Central memory CD8-positive, alpha-beta T cell (primary cell): ENCODE measurements at places on chromosomes 1 and 21.

DNA sequence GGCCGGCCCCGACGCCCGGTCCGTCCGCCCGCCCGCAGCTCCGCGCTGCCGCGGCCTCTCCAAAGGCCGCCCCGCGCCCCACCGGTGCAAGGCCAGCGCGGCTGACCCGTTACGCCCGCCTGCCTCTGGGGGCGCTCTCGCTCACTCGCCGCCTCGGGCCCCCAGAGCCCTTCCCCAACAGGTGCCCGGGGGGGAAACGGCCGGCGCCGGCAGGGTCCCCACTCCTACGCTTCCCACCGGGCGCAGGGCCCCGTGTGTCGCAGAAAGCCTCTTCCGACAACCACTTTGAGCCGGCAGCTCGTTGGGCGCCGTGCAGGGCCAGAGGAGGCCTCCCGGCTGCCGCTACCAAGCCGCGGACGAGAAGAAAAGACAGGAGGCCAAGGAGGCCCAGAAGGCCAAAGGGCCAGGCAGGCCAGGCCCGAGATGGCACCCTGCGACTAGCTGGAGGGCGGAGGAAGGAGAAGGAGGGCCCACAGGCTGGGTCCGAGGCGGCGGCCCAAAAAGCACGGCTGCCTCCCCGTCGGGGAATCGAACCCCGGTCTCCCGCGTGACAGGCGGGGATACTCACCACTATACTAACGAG, 64.9 kb upstream of the FCGR2A start:
- H3K4me3 ChIP-seq = peak overlapping the region; percentile 80
- peaks cover 9% of the 10 kb centered on the region for H3K36me3 ChIP-seq
- peak overlapping the region; percentile 72 for H3K27ac ChIP-seq
- peaks cover 9% of the 10 kb centered on the region for H3K4me1 ChIP-seq

GRCh38 chr1:57254022-57254421, 169.8 kb downstream of the DAB1 start:
- no peak overlapping the region for H3K27ac ChIP-seq
- H3K27me3 ChIP-seq = no peaks in the 10 kb centered on the region
- no peak for DNase-seq
- no peaks in the 10 kb centered on the region for H3K4me1 ChIP-seq
- no peak overlapping the region for H3K4me3 ChIP-seq

DNA sequence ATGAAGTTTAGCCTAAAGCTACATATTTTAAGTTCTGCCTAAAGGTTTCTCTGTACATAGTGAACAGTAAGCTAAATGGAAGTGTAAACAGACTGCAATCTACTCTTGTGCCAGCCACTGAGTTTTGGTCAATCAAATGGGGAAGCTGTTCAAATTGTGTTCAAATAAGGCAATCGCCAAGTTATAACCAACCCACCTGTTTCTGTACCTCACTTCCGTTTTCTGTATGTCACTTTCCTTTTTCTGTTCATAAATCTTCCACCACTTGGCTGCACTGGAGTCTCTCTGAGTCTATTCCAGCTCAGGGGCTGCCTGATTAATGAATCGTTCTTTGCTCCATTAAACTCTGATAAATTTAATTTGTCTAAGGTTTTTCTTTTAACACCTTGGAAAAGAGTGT, 10.8 kb upstream of the THEM4 start:
- peaks cover 1% of the 10 kb centered on the region for H3K36me3 ChIP-seq
- H3K4me1 ChIP-seq = peaks cover 4% of the 10 kb centered on the region
- no peak overlapping the region for H3K4me3 ChIP-seq
- H3K27ac ChIP-seq = no peak overlapping the region
- H3K27me3 ChIP-seq = no peaks in the 10 kb centered on the region

- no peak overlapping the region for H3K4me3 ChIP-seq
- no peaks in the 10 kb centered on the region for H3K4me1 ChIP-seq
- no peaks in the 10 kb centered on the region for H3K36me3 ChIP-seq
Observed at GRCh38 chr1:13584876-13585611, 1.4 kb downstream of the PDPN start.

- no peak overlapping the region for H3K27ac ChIP-seq
- DNase-seq = no peak
- H3K27me3 ChIP-seq = no peaks in the 10 kb centered on the region
Observed at GRCh38 chr1:215156232-215156631, 73.7 kb downstream of the KCNK2 start.

- DNase-seq = no peak
- H3K27me3 ChIP-seq = no peaks in the 10 kb centered on the region
- H3K4me3 ChIP-seq = no peak overlapping the region
- peak overlapping the region; percentile 99 for H3K27ac ChIP-seq
Observed at GRCh38 chr1:167373398-167373797, 144.9 kb downstream of the CD247 start.

DNA sequence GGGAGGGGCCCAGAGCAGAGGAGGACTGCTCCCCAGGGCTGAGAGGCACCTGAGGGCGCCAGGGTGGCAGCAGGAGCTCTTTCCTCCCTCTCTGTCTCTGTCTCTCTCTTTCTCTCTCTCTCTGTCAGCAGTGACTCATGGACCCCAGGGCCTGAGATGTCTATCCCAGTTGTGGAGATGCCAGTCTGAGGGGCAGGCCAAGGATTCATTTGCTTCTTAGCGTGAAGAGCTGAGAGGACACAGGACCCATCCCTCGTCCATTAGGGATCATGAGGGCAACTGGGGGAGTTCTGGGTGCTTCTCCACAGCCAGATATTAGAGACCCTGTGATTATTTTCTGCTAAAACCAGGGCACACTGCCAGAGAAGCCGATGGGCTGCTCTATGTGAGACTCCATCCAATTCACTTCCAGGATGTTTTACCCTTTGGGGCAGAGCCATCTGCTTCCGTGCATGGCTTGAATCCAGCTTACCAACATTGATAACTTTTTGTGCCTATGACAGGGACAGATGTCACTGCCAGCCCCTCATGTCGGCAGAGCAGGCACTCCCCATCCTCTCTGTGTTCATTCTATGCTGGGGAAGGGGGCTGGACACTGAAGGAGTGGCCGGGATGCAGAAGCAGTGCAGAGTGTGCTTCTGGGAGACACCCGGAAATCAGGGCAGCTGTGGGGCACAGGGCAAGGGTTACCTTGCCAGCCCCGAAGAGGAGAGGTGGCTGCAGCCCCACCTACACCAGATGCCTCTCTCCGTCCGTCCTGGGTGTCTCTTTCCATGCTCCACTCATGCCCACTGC, 4.1 kb upstream of the PCBP3 start:
- H3K4me3 ChIP-seq = no peak overlapping the region
- no peaks in the 10 kb centered on the region for H3K4me1 ChIP-seq
- peaks cover 2% of the 10 kb centered on the region for H3K27me3 ChIP-seq
- no peak overlapping the region for H3K27ac ChIP-seq

GRCh38 chr1:226029093-226029496, 30.0 kb upstream of the SDE2 start:
- H3K4me3 ChIP-seq = no peak overlapping the region
- no peak for DNase-seq
- H3K4me1 ChIP-seq = no peaks in the 10 kb centered on the region
- H3K36me3 ChIP-seq = no peaks in the 10 kb centered on the region
- no peak overlapping the region for H3K27ac ChIP-seq
- H3K27me3 ChIP-seq = no peaks in the 10 kb centered on the region

GRCh38 chr21:34279883-34280282, 83.9 kb upstream of the KCNE2 start:
- no peak for DNase-seq
- peaks cover 17% of the 10 kb centered on the region for H3K27me3 ChIP-seq
- H3K4me3 ChIP-seq = no peak overlapping the region

DNA sequence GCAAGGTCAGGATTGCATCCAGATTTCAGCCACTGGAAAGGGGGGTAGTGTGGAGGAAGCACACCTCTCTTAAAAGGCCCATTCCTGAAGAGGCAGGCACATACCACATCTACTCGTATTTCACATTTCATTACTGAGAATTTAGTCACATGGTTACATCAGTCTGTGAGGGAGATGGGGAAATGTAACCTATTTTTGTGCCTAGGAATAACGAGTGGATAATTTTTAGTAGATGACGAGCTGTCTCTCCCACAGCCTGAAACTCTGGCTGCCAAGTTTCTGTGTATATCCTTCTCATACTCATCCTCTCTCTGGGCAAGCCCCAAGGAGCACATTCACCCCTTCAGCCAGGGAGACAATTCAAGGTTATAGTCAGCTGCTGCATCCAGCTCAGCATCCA, 10.3 kb upstream of the C21orf91 start:
- no peaks in the 10 kb centered on the region for H3K27me3 ChIP-seq
- no peaks in the 10 kb centered on the region for H3K4me1 ChIP-seq
- H3K36me3 ChIP-seq = peaks cover 2% of the 10 kb centered on the region
- H3K27ac ChIP-seq = no peak overlapping the region
- H3K4me3 ChIP-seq = no peak overlapping the region

DNA sequence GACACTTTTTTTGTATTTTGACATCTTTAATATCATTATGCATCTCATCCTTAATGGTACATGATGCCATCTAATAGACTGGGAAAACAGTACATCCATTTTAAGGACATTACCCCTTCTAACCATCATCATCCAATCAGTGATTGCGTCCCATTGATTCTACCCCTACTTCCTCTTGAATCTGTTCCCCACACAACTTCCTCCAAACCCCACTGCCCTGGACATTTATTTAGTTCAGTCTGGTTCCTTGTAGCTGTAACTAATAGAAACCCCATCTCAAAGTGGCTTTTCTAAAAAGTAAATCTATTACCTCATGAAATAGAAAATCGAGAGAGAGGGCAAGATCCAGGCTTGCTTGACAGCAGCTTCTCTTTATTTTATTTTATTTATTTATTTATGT, 2.1 kb upstream of the ITLN1 start:
- no peak overlapping the region for H3K4me3 ChIP-seq
- H3K36me3 ChIP-seq = no peaks in the 10 kb centered on the region
- no peaks in the 10 kb centered on the region for H3K4me1 ChIP-seq

DNA sequence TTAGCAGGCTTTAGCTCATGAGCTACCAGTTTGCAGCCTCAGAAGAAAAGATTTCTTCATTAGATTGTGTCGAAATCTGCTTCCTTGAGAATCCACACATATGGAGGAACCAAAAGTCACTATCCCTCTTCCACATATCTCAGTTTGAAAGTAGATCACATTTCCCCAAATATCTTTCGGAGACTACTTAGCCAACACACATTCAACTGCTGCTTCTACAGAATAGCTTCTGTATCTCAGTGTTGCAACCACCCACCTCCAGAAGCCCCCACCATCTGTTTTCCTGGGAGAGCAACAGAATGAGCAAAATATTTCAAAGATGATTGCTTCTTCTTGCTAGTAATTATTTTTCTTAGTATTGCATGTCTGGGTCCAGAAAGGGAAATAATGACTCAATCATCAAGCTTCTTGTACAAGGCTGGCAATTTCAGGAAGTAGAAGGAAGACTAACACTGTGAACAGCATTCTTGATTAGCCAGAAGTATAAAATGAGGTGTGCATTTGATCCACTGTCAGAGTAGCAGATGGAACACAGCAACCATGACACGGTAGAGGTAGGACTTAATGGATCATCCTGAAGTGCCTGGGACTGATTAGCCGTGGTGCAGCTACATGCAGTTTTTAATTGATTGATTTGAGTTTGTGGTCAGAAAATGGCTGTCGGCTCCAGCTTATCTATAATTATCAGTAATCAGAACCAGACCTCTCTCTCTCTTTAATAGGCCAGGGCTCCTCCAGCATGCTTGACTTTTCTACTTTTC, 24.9 kb downstream of the ZC3H11B start:
- H3K36me3 ChIP-seq = no peaks in the 10 kb centered on the region
- H3K27ac ChIP-seq = no peak overlapping the region
- DNase-seq = no peak
- H3K27me3 ChIP-seq = no peaks in the 10 kb centered on the region
- no peak overlapping the region for H3K4me3 ChIP-seq

- DNase-seq = no peak
- H3K27ac ChIP-seq = no peak overlapping the region
- H3K4me3 ChIP-seq = no peak overlapping the region
- no peaks in the 10 kb centered on the region for H3K27me3 ChIP-seq
Observed at GRCh38 chr1:88695781-88696180, 11.7 kb downstream of the PKN2 start.

DNA sequence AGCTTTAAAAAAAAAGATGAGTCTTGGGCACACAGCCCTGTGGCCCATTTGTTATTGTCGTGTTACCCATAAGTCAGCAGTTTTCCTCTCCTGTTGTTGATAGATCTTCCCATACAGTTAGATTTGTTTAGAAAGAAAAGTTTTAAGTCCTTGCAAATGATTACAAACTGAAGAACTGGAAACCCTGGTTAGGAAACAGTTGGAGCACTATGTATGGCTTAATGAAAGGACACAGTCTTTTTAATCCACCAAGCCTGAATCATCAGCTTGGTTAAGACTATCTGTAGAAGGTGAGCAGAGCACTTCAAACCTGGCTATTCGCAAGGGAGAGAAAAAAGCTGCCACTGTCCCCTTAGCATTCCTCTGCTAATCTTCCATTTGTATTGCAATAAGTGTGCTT, 241.0 kb downstream of the DISC1 start:
- no peak for DNase-seq
- no peaks in the 10 kb centered on the region for H3K27me3 ChIP-seq
- no peaks in the 10 kb centered on the region for H3K36me3 ChIP-seq

GRCh38 chr1:154445040-154445472, 39.9 kb downstream of the IL6R start:
- no peaks in the 10 kb centered on the region for H3K27me3 ChIP-seq
- H3K36me3 ChIP-seq = peaks cover 3% of the 10 kb centered on the region
- H3K4me3 ChIP-seq = no peak overlapping the region
- peaks cover 24% of the 10 kb centered on the region for H3K4me1 ChIP-seq
- no peak for DNase-seq

- peaks cover 22% of the 10 kb centered on the region for H3K27me3 ChIP-seq
- no peak for DNase-seq
- no peak overlapping the region for H3K27ac ChIP-seq
- H3K4me3 ChIP-seq = no peak overlapping the region
- H3K36me3 ChIP-seq = peaks cover 2% of the 10 kb centered on the region
Observed at GRCh38 chr1:70509996-70510876, 99.2 kb downstream of the CTH start.

GRCh38 chr1:64623750-64624191, 121.1 kb upstream of the RAVER2 start:
- peaks cover 41% of the 10 kb centered on the region for H3K27me3 ChIP-seq
- no peaks in the 10 kb centered on the region for H3K4me1 ChIP-seq
- peaks cover 1% of the 10 kb centered on the region for H3K36me3 ChIP-seq
- no peak for DNase-seq

- H3K27ac ChIP-seq = no peak overlapping the region
- H3K4me3 ChIP-seq = no peak overlapping the region
- peaks cover 6% of the 10 kb centered on the region for H3K27me3 ChIP-seq
- H3K4me1 ChIP-seq = no peaks in the 10 kb centered on the region
- no peaks in the 10 kb centered on the region for H3K36me3 ChIP-seq
- DNase-seq = no peak
Observed at GRCh38 chr1:175801979-175802378, 58.6 kb upstream of the TNR start.
